ENCODE measurements at places on chromosomes 7 and 10.

GRCh38 chr7:89796481-89796880 is 357.8 kb upstream of the STEAP1 start:
- no peak for DNase-seq

DNA sequence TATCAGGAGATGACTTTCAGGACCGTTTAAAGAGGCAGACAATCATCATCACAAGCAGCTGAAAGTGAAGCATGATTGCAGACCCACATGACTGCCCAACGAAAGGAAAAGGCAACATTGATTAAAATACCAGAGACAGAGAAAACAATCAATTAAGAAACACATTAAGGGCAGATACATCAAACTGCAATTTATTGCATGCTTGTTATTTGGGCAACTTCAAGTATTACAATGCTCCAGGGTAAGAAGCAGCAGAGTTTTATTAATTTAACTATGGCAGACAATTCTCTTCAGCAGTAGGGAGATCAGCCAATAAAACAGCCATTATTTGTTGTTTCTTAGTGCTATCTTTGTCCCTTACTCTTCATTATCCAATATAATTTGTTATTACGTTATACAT is 367.7 kb upstream of the HPS1 start:
- DNase-seq: no peak

DNA sequence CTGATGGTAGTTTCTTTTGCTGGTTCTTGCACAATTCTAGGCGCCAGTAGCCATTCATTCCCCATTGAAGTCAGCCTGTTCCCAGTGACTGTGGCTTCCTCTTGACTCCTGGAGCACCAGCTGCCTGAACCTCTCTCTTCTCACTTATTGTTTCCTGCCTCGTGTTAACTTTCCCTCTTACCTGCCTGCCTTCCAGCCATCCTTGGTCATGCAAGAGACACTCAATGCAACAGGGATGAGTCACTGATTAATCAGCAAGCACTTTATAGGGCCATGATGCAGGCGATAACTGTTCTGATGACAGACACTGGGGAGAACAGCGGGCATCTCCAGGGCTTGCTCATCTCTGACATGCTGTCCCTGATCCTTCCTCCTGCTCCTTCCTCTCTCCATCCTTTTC is 122.0 kb downstream of the PLCE1 start:
- DNase-seq: no peak

GRCh38 chr10:83225781-83226180 is 913.5 kb upstream of the GHITM start:
- no peak for DNase-seq

DNA sequence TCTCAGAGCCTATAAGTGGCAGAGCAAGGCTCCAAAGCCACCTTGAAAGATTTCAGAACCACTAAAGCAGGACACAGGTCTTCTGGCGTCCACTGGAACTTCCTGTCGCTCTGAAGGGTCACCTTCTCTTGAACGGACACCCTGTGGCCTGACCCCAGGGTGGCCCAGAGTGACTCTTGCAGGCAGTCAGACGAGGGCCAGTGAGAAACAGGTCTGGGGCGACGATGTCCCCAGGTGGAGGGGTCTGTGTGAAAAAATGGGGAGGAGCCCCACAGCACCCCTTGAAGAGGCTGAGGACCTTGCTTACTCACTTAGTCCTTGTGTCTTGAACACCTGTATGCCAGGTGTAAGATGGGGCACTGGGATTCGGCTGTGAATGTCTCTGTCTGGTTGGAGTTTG is 946 bp upstream of the RASGEF1A start:
- no peak for DNase-seq

DNA sequence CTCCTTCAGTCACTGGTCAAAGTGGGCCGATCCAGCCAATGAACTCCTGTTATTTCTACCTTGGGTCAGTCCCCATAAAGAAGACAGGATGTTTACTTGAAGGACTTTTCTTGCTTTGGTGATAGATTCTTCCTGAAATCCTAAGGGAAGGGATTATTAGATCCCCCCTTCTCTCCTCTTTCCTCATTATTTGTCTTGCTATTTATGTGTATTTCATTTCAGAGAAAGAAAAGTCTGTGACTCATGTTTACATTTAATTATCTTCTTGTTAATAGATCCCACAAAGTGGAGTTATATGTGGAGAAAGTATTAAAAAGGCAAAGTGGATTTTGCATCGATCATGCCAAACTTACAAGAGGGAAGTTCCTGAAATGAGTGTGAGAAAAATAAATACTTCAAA is 341.5 kb downstream of the PHTF2 start:
- DNase-seq: no peak

DNA sequence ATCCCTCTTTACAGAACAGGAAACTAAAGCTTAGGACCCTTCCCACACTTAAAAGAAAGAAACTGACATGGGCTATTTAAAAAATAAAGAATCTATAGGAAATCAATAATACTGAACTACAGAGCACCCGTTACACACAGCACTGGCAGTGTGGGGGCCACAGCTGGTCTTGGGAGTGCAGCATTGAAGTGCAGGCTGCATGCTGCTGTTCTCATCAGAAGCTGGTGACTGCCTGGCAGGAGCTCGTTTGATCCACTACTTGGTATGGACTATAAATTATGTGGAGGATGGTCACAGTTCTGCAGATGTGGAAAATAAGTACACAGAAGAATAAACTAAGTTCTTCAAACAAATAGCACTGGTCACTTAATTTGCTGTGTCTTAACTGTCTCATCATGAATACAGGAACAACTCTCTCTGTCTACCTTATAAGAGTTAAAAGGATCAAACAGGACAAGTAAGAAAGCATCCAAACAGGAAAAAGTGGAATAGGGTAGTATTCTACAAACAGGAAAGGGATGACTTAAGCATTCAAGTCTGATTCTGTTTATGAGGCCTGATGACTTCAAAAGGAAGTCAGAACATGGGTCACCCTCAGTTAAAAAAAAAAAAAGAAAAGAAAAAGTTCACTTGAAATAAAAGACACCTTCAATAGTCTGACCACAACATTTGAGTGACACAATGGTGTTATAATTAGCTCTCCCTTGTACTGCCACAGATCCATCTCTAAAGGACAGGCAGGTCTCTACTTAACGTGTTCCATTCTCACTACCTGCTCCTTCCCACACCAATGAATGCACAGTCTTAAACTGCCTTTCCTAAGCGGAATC is 21.0 kb downstream of the DOCK4 start:
- DNase-seq: no peak

DNA sequence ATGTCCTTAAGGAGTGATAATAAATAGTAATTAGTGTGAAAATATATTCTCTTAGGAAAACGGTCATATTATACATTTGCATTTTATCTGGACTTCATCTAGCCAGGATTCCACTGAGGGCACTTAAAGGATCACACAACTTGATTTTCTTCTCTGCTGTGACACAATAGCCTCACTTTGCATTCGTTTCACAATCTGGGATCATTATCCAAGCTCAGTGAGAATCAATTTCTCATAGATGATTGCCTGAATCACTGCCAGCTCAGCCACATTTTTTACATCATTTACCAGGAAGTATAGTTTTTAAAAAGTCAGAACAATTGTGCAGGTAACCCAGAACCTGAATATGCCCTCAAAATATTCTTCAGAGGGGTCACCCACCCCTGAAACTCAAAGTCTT is 68.9 kb downstream of the PTPRZ1 start:
- peak; percentile 17 for DNase-seq

- DNase-seq: no peak
Measured at GRCh38 chr7:154750353-154750801, 252.5 kb downstream of the PAXIP1 start.

- no peak for DNase-seq
Measured at GRCh38 chr10:114470361-114470760, 66.1 kb upstream of the AFAP1L2 start.

GRCh38 chr7:41445946-41446345 is 256.9 kb downstream of the INHBA start:
- no peak for DNase-seq

DNA sequence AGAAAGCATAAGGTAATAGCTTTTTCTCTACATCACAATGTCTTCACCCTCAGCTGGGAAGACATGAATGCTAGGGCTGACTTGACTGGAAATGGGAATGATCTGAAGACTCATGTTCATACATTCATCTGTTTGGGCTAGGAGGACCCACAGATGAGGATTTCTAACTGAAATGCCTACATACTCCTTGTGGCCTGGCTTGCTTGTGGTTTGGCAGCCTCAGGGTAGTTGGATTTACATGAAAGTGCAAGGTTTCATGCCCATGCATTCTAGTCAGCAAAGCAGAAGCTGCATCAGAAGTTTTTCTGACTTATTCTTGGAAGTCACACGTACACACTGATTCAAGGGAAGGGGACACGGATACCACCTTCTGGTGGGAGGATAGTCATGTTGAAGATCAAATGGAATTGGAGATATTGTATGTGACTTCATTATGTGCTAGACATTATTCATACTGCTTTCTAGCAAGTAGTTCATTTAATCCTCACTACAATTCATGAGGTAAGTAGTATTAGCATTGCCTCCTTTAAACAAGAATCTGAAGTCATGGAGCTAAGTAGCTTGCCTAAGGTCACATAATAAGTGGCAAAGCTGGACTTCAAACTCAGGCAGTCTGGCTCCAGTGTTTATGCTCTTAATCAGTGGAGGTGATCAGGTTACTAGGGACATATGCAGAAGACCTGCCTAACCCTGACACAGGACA is 957.0 kb downstream of the LRMDA start:
- no peak for DNase-seq

DNA sequence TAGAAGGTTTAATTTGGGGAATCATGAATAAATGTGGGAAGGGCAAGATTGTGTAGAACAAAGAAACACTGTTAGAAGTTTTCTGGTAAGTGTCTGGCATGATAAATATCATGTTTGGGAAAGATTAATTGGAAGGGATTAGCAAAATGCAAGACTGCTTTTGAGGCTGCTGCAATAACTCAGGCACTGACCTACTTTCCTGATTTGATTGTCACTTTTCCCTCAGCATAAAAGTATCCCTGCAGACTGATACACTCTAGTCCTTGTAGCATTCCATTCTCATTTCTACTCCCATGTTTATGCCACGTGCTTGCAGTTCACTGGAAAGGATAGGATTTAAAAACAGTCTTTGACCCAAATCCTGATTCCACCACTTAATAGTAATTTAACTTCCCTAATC is 303.3 kb upstream of the SEMA3A start:
- DNase-seq: no peak

GRCh38 chr10:119737823-119738222 is 12.0 kb downstream of the INPP5F start:
- no peak for DNase-seq

DNA sequence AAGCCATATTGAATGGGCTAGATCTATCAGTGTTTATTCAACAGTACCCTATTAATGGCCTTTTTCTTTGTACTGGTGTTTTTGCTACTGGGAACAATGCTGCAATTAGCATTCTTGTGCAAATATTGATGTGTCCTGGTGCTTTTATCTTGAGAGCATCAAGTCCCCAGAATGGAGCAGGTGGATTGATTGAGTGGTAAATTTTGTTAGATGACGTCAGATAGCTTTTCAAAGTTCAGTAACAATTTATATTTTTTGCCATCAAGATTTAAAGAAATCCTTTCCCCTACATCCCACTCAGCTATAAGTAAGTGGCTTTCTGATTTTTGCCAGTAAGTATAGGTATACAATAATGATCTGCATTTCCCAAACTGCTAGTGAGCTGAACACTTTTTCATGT is 63.4 kb upstream of the SYPL1 start:
- DNase-seq: no peak

DNA sequence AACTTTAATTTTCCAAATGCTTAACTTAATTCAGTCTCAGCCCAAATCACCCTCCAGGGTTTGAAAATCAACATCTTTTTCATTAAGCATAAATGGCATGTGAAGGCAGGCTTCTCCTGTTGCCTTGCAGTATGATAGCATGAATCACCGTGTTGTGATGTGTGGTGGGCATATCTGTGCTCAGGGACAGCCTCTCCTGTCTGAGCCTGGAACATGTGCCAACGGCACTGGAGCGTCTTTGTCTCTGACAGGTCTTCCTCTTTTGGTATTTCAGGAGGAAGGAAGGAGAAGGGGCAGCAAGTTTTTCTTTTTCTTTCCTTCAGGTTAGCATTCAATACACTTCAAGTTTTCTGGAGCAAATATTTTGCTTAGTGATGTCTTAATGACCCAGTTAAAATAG is 57.6 kb downstream of the LRGUK start:
- no peak for DNase-seq

GRCh38 chr10:10687751-10688150 is 329.9 kb upstream of the CELF2 start:
- no peak for DNase-seq

GRCh38 chr10:132172091-132173066 is 14.4 kb upstream of the DPYSL4 start:
- no peak for DNase-seq

DNA sequence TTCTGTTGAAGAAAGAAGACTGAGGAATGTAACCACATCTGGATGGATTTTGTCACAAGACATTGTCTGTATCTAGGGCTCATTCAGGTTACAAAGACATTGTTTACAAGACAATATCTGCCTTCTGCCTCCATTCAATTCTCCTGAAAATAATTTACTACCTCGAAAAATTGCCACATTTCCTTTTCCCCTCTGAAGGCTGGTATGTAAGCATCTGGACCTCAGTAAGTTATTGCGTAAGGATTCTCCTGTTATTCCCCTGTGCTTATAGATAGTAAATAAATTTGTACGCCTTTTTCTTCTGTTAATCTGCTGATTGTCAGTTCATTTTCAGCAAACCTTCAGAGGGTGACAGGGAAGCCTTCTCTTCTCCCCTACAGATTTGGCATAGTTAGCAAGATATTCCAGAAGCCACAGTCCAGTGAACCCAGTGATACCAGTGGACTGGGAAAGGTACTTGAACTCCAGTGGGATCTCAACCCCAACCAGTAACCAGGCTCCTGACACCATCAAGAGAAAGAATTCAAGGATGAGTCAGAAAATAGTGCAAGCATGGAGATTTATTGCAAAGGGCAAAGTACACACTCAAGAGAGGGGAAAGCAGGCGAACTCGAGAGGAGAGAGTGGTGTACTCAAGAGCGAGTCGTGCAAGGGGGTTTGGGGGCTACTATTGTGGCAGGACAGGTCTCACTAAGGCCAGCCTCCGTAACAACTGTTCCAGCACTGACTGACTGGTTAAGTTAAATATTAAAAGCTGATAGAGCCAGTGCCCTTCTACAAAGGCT is 706.9 kb upstream of the GHITM start:
- DNase-seq: no peak

GRCh38 chr10:132117146-132117545 is 51.4 kb downstream of the JAKMIP3 start:
- no peak for DNase-seq

GRCh38 chr7:25714013-25714412 is 438.0 kb upstream of the NFE2L3 start:
- DNase-seq: no peak

DNA sequence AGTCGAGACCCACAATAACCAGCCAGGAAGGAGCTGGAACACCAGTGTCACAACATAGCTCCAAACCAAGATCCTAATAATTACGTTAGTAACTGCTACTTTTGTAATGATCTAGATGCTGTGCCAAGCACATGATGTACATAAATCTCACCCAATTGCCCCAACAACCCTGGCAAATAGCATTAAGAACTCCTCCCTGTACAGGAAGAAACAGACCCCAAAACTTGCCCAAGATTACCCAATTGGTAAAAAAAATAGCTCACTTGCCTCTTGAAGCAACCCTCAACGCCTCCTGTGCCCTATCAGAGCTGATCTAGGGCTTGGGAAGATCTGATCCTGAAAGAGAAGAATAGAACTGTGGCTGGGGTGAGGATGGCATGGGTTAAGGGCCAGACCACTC is 628.7 kb upstream of the AUTS2 start:
- DNase-seq: no peak
